ENCODE measurements at places on chromosomes 7 and 10. TPM values are rescaled to one million over a fixed set of nuclear protein-coding genes. Genes with fewer than 3 reads are reported as not detected.

MSMB gene
- not detected for total RNA-seq

FAM221A gene
- total RNA-seq: 15.2 TPM

PITRM1 gene
- total RNA-seq: 53.3 TPM

DNA sequence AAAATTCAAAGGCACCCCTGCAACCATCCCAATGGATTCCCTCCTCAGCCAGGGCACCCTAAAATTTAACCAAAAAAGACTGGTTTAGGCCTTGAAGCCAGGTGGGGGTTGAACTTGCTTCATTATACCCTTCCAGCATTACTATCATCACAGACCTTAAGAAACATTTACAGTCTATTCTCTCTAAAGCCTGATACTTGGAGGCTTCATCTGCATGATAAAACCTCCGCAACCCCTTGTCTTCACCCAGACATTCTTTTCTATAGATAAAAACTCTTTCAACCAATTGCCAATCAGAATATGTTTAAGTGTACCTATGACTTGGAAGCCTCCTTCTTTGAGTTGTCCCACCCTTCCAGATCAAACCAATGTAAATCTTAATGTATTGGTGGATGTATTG, 17.9 kb downstream of the AVL9 start:
- no peak for DNase-seq

GRCh38 chr10:103552856-103553742, 59.6 kb downstream of the NEURL1 start:
- DNase-seq: no peak

DNA sequence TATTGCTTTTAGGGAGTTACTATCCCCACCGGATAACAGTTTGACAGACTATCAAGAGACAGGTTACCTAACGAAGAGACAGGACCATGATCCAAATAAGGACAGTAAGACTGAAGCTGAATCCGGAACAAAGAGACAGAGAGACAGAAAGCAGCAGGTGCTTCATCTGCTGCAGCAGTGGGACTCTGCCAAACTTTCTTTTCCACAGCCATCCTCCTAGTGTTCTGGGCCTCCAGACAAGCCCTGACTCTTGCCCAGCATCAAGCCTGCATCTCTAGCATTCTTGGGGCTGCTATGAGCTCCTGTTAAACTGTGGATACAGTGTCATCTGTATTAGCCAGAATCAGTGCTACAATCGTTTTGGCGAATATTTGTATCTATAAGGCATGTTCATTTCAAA, 761.7 kb downstream of the GRID1 start:
- no peak for DNase-seq

DNA sequence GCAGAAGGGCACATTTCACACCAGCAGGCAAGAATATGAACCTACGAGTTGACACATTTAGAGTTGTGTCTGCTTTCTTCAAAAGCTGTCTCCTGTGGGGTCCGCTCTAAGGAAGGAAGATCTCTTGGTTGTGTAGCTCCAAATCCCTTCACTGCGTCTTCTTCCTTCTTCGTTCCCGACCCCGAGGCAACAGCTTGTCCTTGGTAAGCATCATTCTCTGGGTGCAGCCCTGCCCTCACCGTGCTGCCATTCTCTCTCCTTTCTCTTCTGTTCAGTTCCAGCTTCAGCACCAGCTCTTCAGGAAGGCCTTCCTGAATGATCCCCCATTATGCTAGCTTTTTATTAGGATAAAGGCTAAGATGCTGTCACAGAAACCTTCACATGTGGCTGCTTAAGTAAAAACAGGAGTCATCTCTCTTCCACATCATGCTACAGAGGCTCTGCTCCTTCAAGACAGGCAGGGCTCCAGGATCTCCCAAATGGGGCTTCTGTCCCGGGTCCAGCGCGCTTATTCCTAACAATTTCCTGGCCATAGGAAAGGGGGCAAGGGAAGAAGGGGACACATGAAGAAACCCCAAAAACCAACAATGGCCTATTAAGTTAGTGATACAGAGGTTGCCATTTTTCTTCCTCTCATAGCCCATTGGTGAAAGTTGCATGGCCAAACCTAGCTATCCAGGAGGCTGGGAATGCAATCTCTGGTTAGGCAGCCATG, 52.2 kb upstream of the SHH start:
- DNase-seq: no peak

DNA sequence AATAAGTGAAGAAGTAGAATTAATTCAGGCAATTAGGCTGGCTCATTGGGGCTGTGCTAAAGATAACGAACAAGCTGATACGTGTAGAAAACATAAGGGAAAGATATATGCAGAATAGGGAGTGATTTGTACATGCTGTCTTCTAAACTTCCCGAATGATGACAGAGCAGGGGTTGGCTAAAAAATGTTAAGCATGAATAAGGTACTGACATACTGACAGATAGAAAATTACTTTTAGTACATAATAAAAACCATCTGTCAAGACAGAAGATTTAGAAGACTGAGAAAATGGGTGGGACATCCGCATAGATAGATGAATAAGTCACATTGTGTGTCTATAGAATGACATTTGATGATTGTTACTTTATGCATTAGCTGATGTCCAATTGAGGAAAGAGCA, 158.8 kb upstream of the ZNF804B start:
- DNase-seq: no peak

DNA sequence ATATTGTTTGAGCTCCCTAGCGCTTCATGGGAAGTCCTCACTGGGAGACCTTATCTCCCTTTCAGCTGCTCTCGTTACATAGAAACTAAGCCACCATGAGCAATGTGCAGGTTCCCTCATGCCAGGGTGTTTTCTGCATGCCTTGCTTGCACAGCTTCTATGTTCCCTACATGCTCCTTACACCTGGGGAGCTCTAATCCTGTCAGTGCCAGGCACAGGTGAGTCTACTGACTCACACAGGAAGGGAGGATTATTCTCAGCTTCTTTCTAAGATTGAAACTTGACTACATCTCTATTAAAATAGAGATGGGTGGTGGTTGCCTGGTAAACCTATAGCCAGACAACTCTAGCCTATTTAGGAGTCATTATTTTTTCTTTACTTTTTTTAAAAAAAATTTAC, 375.7 kb upstream of the CDC14C start:
- no peak for DNase-seq

- no peak for DNase-seq
Measured at GRCh38 chr7:1865571-1866255, 195.6 kb downstream of the ELFN1 start.

DNA sequence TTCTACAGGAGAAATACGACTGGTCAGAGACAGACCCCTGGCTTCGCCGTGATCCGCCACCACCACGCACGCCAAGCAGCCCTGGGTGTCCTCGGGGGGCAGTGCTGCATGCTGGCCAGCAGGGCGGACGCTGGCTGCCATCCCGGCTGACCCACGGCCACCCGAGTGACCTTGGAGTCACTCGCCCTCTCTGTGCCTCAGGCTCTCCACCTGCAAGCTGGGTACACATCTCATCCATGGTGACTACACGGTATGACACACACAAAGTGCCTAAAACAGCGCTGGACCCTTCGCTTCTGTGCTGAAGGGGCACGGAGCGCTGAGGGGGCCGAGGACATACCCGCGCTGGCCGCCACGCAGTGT, 62.0 kb upstream of the RNF32 start:
- DNase-seq: no peak

- DNase-seq: no peak
Measured at GRCh38 chr7:39304178-39304577, 262.0 kb upstream of the YAE1 start.

GRCh38 chr10:124568339-124568738, 106.7 kb downstream of the LHPP start:
- DNase-seq: no peak
